ENCODE measurements at places on chromosomes 2 and 18.

DNA sequence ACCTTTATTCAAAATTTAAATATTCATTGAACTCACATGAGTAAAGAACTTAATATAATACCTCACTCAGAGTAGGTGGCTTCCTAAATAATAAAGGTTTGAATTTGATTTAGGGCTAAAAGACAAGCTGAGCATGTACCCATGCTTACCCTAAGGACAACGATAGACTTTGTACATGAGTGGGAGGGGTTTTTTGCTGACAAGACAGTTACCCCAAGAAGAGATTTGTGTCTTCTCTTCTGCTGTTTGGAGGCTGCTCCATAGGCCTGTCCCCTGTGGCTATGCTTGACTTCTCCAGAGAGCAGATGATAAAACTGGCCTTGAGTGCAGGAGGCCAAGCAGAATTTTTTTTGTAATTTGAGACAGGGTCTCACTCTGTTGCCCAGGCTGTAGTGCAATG lies 383.9 kb downstream of the TMEM182 start:
- no peak for DNase-seq

- no peak for DNase-seq
Measured at GRCh38 chr18:71105994-71106546, 817.2 kb downstream of the SOCS6 start.

- DNase-seq, result no peak
Measured at GRCh38 chr2:143515318-143515717, 386.1 kb downstream of the ARHGAP15 start.

GRCh38 chr2:132757676-132758075 lies 87.7 kb upstream of the LYPD1 start:
- DNase-seq, result no peak

- no peak for DNase-seq
Measured at GRCh38 chr2:19722531-19722971, 179.2 kb downstream of the TTC32 start.

DNA sequence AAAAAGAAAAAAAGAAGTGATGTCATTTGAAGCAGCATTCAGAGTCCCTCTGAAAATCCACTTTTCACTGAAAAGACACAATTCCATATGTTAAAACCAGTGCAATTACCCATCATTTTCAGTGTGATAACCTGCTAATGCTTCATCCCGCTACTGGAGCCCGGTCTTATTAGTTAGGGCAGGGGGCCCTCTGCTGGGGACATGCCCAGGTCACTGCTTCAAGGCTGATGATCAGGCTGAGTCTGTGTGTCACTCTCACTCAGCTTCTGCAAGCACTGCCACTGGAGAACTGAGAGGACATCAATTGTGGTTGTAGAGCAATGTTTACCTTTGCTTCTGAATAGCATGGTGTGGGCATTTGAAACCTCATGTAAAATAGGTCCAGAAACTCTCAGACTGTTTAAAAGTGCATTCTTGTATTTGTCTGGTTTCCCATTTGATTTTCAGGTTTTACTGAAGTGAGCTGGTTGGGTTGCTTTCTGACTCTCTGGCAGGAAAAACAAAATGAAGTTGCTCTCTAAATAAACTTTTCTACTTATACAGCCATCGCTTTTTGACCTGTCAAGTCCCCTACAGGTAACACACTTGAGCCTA lies 49.2 kb upstream of the NXPH2 start:
- DNase-seq, result no peak

DNA sequence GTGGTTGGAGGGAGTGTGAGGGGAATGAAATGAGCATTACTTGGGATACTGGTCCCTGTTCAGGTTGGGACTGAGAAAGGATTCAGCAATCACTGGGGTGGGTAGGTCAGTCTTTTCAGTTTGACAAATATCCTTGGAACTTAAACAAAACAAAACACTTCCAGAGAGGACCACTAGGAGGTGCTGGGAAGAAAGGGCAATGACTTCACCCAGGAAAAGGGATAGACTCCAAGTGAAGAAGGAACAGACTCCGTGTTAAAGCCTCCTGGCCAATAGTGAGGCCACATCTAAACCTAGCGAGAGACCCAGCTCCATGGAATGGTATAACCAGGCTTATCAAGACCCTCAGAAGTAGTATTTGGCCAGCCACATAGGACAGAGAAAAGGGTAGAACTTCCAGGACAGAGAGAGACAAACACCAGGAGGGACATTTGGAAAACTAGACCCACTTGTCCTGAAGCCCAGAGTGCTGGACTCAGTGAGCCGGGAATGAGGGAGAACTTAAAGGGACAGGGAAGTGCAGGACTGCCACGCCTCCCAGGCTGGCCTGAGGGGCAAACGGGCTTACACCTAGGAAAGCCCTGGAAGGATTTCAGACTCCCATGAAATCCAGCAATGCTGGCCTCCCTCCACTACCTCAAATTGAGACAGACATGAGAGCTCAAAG lies 19.6 kb upstream of the KCNG3 start:
- DNase-seq, result peak; percentile 29

GRCh38 chr2:17877811-17878280 lies 621 bp upstream of the KCNS3 start:
- no peak for DNase-seq

DNA sequence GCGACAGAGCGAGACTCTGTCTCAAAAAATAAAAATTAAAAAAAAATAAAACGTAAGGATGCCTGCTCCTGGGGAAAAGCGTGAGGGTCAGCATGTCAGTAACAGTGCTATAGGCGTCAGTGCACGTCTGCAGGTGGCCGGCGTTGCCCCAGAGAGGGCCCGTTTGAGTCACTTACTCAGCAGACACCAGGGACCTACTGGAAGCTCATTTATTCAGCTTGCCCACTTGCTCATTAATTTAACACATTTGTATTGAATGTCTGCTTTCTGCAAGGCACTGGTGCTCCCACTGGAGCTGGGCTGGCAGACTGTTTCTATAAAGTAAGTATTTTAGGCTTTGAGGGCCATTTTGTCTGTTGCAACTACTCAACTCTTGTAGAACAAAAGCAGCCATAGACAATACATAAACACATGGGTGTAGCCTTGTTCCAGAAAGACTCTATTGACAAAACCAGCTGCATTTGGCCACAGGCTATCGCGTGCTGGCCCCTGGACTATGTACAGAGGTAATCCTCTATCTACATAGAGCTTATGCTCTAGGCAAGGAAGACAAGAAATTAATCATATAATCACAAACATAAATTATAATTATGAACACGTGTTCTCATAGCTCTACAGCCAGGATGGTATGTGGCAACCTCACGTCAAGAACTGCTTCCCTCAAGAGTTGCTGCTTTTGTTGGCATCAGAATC lies 73.2 kb downstream of the KLHL29 start:
- no peak for DNase-seq

GRCh38 chr2:96887493-96888012 lies 17.7 kb upstream of the SEMA4C start:
- DNase-seq, result no peak

GRCh38 chr2:100071335-100072043 lies 70.9 kb downstream of the AFF3 start:
- DNase-seq, result no peak

DNA sequence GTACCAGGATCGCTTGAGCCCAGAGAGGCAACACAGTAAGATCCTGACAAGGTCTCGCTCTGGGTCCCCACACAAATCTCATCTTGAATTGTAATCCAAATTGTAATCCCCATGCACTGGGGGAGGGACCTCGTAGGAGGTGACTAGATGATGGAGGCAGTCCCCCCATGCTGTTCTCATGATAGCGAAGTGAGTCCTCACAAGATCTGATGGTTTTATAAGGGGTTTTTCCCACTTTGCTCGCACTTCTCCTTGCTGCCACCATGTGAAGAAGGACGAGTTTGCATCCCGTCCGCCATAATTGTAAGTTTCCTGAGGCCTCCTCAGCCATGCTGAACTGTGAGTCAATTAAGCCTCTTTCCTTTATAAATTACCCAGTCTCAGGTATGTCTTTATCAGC lies 46.0 kb upstream of the SERTAD2 start:
- no peak for DNase-seq

- no peak for DNase-seq
Measured at GRCh38 chr2:203567691-203568090, 32.6 kb upstream of the RAPH1 start.

GRCh38 chr18:70028734-70029133 lies 81.1 kb upstream of the CD226 start:
- no peak for DNase-seq

Data from kidney glomerular epithelial cell (primary cell).